ENCODE measurements at places on chromosomes 7 and 10.

DNA sequence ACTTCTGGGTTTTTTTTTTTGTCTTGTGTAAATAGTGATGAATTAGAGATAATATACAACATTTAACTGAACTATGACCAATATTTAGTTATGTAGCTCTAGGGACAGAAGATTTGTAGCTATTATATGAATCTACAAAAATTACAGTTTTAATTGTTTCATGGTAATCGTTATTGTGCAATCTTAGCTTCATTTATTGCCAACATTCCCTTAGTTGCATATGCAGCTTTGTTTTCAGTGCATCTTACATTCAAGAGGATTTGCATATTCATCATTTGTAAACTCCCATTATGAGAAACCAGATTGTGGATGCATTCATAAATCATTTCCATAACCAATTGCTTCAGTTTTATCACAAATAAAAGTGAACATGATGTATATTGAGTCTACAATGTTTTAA lies 68.8 kb downstream of the MALRD1 start:
- no peak for DNase-seq

- no peak for DNase-seq
Observed at GRCh38 chr10:48551861-48552591, 52.8 kb downstream of the ARHGAP22 start.

DNA sequence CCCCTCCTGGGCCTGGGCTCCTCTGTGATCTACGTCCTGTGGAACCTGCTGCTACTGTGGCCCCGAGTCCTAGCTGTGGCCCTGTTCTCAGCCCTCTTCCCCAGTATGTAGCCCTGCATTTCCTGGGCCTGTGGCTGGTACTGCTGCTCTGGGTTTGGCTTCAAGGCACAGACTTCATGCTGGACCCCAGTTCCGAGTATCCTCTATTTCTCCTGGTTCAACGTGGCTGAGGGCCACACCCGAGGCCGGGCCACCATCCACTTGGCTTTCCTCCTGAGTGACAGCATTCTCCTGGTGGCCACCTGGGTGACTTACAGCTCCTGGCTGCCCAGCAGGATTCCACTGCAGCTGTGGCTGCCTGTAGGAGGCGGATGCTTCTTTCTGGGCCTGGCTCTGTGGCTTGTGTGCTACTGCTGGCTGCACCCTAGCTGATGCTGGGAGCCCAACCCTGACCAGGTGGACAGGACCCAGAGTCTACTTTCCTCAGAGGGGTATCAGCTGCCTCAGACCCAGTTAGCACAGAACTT lies 37.8 kb upstream of the MMD2 start:
- DNase-seq: no peak

DNA sequence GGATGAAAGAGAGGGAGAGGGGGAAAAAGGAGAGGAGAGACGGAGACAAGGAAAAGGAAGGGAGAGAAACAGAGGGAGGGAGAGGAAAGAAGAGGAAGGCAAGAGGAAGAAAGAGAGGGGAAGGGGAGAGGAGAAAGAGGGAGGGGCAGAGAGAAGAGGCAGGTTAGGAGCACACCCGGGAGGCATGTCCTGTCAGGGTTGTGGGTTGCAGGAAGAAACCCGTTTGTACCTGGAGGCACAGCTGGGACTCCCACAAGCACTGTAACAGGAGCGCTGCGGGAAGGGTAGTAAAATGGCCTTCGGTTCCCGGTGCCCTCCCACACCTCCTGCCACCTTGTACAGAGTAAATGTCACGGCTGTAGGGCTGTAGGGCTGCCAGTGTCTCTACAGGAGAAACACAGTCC lies 24.7 kb downstream of the FGFR2 start:
- no peak for DNase-seq

DNA sequence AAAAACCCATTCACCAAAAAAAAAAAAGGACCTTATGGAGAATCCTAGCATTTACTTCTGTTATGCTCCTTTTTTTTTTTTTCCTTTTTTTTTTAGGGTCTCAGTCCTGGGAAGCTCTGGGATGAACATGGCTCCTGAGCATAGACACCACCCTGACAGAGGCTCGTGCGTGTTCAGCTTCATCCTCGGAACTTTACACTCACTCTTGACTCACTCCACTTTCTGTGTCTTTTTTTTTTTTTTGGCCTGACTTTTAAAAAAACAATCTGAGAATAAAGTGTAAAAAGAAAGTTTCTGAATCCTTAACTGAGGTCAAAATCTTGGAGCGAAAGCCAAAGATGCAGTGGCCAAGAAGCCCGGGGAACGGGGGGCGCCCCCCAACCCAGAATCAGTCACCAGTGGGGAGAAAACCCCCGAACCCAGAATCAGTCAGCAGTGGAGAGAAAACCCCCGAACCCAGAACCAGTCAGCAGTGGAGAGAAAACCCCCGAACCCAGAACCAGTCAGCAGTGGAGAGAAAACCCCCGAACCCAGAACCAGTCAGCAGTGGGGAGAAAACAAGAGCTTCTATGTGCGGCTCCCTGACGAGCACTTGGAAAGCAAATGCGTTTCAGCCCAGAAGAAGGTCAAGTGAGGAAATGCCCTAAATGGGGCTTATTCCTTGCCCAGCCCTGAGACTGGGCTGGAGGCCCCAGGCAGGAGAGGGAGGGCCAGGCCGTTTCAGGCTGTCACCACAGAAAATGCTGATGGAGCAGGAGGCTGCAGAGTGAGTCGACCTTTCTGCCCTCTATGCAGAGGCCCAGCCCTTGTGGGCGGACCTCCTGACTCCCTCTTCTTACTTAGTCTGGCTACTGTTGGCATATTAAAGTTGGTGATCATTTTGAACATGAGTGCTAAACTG lies 19.0 kb upstream of the PFKP start:
- DNase-seq: no peak

- no peak for DNase-seq
Observed at GRCh38 chr10:71873582-71874211, 22.6 kb upstream of the PSAP start.

GRCh38 chr7:55427342-55427741 lies 62.2 kb downstream of the LANCL2 start:
- DNase-seq: no peak

GRCh38 chr10:109205929-109206585 lies 717.3 kb downstream of the XPNPEP1 start:
- DNase-seq: no peak

- no peak for DNase-seq
Observed at GRCh38 chr10:16606923-16607322, 85.2 kb upstream of the C1QL3 start.

- no peak for DNase-seq
Observed at GRCh38 chr10:120813085-120813484, 38.1 kb upstream of the WDR11 start.

GRCh38 chr7:157737151-157738065 lies 400.6 kb downstream of the DNAJB6 start:
- DNase-seq: no peak

- DNase-seq: no peak
Observed at GRCh38 chr7:47546171-47546570, 35.7 kb downstream of the TNS3 start.

- no peak for DNase-seq
Observed at GRCh38 chr10:18164093-18164492, 23.9 kb downstream of the CACNB2 start.

DNA sequence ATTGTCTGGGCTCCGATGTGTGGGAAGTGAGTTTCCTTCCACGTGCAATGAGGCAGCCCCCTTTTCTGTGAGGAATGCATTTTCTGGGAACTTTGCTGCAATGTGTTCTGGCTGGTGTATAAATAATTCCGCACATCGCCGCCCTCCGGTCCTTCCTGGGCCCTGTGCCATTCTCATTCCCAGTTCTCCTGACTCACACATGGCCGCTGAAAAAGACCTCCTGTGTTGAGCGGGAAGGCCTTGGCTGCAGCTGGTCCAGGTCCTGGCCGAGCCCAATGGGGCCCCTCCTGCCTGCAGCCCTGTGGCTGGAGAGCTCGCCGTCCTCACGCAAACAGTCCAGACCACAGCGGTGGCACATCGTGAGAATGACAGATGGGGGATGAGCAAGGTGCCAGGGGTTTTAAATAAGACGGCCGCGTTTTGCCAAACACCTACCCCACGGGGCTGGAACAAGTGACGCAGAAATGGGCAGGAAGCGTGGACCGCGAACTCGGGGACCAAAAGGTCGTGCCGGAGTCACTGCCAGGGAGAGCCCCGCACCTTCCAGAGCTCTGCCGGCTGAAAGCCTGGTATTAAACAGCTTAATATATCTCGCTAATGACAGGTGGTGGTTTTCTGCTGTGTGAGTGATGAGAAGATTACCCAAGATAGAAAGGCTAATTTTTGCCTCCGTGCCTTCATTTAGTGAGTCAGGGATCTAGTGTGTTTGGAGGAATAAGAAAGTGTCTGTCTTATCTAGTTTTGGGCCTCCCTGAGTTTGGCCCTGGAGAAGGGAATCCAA lies 37.0 kb downstream of the FAM20C start:
- no peak for DNase-seq

Measured in stimulated activated CD8-positive, alpha-beta memory T cell treated with anti-CD3 and anti-CD28 coated beads, Interleukin-7, amount 100 ng/mL, for 1 hour (primary cell).